Activated CD4-positive, alpha-beta T cell treated with anti-CD3 and anti-CD28 coated beads, Interleukin-2, amount 50 U/mL, for 48 hours (primary cell): ENCODE measurements at places on chromosomes 12 and 14.

DNA sequence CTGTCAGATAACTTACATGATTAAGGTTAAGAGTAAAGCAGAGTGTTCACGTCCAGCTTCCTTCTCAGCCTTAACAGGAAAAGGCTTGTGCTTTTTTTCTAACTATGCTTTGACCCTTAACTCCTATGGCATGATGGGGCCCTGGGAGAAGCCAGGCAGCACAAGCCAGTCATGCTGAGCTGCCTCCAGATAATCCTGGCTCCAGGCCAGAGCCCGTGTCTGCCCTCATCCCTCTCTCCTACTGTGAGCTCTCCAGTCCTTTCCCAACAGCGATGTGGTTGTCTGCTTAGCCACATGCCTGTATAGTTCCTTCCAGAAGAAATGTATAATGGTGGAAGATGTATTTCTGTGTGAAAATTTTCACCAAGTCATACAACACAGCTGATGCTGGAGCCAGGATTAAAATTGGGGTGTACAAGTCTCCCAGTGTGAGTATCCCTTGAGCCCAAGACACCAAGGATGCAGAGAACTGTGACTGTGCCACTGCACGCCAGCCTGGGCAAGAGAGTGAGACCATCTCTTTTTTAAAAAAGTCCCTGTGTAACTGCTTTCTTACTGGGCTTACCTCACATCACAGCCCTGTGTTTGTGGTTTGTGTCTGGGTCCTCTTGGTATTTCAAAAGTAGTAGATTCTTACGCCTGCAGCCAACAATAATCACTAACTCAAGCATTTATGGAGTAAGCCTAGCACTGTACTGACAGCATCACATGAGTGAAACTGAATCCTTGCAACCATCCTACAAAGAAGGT, 7.9 kb upstream of the ITFG2 start:
- no peak for DNase-seq

DNA sequence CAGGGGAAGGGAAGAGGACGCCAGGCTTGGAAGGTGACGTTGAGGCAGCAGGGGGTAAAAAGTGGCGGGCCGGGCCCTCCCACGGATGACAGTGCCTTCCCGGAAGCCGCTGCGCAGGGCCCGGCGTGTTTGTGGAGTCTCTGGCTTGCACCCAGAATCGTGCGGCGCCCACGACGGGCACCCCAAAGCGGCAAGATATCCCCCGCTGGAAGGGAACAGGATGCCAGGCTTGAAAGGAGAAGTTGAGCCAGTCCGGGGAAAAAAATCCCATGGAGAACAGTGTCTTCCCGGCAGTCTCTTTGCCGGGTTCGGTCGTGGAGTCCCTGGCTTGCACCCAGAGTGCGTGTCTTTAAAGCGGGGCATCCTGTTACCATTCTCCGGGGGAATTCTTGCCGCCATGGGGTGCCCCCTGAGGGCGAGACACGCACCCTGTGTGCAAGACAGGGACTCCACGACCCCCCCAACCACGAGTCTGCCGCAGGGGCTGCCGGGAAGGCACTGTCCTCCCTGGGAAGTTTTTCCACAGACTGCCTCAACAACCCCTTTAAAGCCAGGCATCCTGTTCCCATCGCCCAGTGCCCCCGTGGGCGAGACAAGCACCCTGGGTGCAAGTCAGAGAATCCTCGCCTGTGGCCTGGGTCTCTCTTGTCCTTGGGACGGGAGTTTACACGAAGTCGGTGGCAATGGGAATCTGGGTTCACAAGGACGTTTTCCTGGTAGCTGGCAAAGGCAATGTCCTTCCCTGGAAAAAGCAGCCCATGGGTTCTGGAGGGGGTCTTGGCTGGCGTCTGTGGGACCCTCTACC, 156.1 kb upstream of the ALG10B start:
- no peak for DNase-seq

GRCh38 chr12:117119592-117120198, 20.5 kb upstream of the TESC start:
- DNase-seq = peak; percentile 24

DNA sequence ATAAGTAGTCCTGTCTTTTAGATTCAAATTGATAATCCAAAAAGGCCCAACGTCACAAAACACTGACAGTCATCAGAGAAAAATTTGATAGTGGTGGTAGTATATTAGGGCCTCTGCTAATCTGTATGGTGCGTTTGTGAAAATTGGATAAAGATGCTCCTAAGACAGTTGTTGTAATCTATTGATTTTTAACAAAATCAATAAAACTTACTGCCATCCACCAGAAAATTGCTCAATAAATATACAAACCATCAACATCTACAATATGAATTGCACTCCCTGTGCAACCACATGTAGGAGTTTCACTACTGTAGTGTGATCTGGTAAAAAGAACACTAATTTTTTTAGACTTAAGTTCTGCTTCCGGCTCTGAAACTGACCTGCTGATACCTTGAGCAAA, 336.8 kb downstream of the FUT8 start:
- no peak for DNase-seq

DNA sequence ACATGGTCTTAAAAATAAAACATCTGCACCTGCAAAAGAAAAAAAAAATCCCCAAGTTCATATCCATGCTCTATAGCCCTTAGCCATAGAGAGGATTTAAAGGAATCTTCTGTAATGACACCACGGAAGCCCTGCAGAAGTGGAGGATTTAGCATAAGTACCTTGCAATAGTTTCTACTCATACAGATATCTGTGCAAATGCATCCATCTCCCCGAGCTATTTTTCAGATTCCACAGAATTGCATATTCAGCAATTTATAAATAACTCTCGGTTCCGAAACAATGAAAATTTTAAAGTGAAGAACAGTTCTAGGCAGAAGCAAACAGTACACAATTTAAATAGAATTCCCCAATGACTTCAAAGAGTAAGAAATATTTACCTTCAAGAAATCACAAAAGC, 424 bp downstream of the IGF1 start:
- DNase-seq = no peak

DNA sequence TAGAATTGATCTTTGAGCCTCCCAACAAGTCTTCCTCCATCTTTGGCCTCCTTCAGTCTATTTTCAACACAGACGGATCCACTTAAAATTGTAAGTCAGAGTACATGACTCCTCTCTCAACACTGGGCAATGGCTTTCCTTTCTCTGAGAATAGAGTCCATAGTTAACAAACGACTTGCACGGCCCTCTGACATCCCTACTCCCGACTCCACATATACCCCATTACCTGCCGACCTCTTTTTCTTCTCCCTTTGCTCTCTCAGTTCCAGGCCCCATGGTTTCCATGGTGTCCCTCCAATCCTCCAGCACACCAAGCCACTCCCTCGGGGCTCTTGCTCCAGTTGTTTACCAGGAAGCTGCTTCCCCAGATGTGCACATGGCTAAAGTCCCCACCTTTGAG, 84.7 kb downstream of the DNAI7 start:
- DNase-seq = no peak

DNA sequence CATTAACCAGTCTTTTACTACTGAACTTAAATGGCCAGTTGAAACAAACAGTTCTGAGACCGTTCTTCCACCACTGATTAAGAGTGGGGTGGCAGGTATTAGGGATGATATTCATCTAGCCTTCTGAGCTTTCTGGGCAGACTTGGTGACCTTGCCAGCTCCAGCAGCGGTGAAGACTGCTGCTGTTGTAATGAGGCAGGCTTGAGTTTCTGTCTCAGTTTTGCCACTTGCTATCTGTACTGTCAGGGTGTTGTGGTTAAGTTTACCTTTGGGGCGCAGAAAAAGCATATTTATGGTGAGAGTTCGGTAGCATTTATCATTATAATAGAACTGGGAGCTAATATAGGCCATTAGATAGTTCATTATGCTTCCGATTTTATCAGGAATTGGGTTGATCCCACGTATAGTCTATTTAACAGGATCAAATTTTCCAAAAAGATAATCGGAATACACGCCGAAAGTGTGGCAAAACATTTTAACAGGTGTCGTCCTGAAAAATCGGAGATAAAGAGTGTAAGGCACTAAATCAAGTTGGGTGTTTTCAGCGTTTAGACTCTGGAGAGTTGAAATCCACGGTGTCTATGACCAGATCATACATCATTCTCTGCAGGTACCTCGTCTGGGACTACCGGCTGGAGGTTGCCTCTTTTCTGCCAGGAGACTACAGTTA, 688 bp upstream of the NECAP1 start:
- peak; percentile 42 for DNase-seq

DNA sequence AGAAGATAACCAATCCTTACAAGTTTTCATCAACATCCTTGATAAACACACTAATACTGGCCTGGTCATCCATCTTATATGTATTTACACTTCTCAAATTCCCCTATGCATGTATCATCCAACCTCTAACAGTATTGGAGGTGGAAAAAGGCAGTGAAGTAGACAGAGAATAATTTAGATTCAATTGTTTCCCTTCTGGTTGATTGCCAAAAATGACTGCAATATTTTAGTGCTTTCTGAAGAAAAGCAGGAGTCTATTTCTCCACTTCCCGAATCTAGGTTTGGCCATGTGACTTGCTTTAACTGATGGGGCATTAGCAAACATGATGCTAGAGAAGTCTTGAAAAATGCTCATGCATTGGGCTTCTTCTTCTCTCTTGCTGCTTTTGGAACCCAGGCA, 78.3 kb upstream of the METAP2 start:
- no peak for DNase-seq

- DNase-seq = no peak
Observed at GRCh38 chr12:59499774-59500173, 96.1 kb upstream of the SLC16A7 start.

DNA sequence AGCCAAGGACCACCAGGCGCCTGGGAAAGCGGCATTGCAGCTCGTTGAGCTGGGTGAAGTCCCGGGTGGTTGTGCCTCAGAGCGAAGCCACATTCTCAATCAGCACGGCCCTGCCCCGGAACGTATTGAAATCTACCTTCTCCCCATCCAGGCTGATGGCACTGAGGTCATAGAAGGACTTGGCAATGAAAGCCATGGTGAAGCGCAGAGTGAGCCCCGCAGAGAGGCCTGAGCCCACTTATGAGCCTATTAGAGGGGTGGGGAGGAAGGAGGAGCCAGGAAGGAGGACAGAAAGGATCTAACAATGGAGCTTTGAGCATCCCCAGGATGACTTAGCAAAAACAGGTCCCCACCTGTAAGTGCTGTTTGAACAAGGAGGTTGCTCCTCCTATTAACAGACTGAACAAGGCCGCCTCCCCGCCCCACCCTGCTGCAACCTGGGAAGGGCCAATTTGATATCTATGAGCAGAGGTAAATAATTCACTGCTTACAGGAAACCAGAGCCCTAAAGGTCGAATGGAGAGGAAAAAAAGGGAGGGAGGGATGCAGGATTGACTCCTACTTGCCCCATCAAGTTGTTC, at the start of gene GPX2:
Gene GPX2, minus strand, starts transcription at position 215 of the 581 bp plus-strand sequence. Its CDS starts 19 bp downstream, at position 196.
- no peak for DNase-seq

DNA sequence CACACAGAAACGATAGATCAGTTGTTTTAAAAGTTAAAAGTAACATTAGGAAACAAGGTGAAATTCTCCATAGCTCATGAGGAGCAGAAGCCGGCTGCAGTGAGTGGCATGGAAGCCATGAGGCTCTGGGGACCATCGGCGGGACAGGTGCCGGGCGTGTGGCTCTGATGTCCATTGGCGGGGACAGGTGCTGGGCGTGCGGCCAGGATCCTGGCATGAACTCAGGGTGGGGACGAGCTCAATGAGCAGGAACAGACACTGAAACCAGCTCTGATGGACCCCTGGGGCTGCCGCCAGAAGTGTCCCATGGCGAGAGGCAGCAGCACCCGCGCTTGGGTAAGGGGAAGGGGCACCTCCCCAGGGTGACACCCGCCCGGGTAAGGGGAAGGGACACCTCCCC, 75.1 kb downstream of the NOC4L start:
- DNase-seq = no peak

DNA sequence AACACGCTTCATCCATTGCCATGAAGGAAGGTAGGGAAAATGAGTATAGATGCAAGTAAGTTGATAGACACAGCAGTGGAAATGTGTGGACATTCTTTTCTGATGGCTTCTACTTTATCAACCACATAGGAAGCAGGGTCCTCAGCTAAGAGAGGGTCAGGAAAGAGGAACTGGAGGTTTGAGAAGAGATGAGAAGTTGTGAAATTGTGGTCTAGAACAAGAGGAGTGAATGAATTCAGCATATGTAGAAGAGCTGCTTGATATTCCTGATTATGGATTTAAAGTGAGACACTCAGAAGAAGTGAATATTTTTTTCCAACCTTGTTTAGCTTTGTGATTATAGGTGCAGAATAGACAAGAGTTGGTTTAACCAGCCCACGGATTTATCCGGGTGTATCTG, 128.5 kb downstream of the SLC15A5 start:
- no peak for DNase-seq

DNA sequence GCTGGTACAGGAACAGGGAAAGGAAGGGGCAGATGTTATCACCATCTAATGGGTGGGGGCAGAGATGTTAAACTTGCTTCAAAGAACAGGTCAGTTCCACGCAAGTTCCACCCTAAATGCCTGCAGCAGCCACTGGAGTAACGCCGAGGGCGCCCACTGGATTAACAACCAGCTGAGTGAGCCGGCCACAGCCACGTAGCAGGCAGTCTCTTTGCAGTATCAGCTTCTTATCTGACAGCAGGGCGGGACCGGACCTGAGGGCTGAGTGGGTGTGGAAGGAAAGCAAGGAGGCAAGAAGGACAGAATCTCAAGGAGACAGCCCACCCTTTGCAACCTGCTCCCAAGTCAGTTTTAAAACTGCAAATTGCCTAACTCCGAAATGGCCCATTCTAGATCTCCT, 38.4 kb upstream of the FOXN3 start:
- no peak for DNase-seq

GRCh38 chr12:10740182-10740581, 17.1 kb upstream of the YBX3 start:
- no peak for DNase-seq

GRCh38 chr14:30227876-30228275, 300.2 kb upstream of the PRKD1 start:
- no peak for DNase-seq

DNA sequence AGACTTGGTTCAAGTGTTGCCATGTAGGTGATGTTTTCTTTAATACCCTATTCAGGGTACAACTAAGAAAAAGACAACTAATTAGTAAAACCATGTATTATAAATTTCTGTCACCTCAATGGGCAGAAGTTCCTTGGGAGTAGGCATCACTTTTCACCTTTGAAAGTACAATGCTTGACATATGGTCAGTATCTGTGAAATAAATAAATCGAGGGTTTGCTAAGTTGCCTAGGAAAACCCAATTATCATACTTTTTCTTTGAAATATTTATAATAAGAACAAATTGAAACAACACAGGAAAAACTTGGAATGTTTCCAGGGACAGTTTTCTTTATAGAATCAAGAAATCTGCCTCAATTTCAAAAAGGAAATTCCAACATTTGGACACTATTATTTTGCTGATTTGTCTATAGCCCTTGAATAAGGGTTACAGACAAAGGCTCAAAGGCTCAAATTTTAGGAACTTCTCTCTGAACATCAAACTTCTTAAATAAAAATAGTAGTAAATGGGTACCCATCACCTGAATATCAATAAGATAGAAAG, 13.7 kb downstream of the FGD6 start:
- DNase-seq = no peak

GRCh38 chr12:16586350-16587109, 19.4 kb downstream of the LMO3 start:
- no peak for DNase-seq

DNA sequence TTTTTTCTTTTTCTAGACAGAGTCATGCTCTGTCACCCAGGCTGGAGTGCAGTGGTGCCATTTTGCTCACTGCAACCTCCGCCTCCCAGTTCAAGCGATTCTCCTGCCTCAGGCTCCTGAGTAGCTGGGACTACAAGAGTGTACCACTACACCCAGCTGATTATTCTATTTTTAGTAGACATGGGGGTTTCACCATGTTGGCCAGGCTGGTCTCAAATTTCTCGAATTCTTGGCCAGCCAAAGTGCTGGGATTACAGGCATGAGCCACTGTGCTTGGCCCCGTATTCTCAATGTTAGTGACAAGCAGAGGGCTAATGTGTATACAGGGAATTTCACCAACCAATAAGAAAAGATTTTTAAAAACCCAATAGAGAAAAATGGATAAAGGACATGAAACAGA, 8.4 kb downstream of the PLBD2 start:
- DNase-seq = no peak
